ENCODE measurements at places on chromosomes 7 and 10.

DNA sequence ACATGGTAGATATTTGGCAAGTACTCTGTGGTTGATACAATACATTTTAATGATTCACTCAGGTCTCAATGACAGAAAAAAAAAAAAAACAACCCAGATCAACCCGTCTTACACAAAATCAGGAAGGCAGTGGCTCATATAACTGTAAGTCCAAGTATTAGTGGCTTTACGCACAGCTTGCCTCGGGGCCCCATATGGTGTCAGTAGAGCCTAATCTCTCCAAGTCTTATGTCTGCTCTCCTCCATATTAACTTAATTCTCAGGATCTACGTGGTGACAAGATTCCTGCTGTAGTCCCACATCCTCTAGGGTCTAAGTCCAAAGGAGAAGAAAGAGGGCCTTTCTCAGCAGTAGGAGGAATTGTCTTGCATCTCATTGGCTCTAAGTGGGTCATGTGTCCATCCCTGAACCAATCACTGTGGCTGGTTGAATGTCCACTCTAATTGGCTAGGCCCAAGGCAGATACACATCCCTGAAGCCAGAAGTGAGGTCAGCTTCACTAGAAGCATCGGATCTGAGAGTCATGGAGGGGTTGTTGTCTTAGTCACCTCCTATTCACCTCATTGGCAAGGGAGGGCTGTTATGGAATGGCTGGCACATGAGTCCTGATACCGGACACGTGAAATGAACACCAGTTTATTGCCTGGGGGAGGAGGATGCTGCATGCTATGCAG, 20.5 kb upstream of the PLPP4 start:
- DNase-seq = no peak

- no peak for DNase-seq
Measured at GRCh38 chr10:96014473-96015102, 28.8 kb upstream of the CCNJ start.

- no peak for DNase-seq
Measured at GRCh38 chr10:121830101-121830500, 97.7 kb downstream of the ATE1 start.

- no peak for DNase-seq
Measured at GRCh38 chr10:65346466-65346865, 1579.4 kb upstream of the LRRTM3 start.

GRCh38 chr10:90308223-90308622, 549.6 kb downstream of the HTR7 start:
- DNase-seq = no peak

DNA sequence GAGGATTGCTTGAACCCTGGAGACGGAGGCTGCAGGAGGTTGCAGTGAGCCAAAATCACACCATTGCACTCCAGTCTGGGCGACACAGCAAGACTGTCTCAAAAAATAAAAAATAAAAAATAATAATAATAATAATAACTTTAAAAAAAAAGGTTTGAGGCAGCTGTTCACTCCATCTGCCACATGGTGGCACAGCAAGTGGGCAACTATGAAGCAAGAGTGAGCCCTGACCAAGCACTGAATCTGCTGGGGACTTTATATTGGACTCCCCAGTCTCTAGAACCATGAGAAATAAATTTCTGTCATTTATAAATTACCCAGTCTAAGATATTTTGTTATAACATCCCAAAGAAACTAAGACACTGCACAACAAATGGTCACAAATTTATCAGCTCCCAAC, 14.6 kb upstream of the BRI3 start:
- no peak for DNase-seq

- DNase-seq = no peak
Measured at GRCh38 chr10:62749093-62749683, 55.3 kb upstream of the ADO start.
